ENCODE measurements at places on chromosomes 1 and 21.

DNA sequence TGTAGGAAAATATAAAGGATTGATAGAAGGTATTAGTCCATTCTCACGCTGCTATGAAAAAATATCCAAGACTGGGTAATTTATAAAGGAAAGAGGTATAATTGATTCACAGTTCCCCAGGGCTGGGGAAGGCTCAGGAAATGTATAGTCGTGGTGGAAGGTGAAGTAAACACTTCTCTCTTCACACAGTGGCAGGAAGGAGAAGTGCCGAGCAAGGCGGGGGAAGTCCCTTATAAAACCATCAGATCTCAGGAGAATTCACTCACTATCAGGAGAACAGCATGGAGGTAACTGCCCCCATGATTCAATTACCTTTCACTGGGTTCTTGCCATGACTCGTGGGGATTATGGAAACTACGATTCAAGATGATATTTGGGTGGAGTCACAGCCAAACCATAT, 1806.0 kb downstream of the MRPL39 start:
- DNase-seq, result no peak

DNA sequence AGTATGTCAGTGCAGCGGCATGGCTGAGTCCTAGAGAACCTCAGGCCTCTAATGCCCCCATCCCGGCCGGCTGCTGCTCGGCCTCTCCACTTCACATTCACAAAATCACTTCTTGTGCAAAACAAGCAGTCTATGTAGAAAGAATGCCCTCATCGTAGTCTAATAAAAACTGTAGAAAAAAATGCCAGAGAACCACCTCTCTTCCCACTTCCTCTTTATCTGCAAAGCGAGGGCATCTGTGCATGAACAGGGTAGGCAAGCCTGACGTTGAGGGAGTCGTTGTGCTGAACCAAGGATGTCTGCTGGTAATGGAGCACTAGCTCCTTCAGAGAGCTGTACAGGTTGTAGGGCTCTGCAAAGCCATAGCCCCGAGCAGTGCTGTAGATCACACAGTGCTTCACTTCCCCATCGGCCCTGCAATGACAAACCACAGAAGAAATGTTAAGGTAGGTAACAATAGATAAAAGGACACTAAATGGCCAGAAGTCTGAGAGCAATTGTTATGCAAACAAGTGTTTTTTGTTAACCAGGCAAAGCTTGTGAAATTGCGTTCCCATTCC, 88.9 kb downstream of the PIK3R3 start:
- DNase-seq, result no peak

GRCh38 chr1:84368441-84368840, 29.8 kb upstream of the DNASE2B start:
- DNase-seq, result no peak

GRCh38 chr21:36155603-36156338, 853 bp upstream of the DOP1B start:
- DNase-seq, result no peak

DNA sequence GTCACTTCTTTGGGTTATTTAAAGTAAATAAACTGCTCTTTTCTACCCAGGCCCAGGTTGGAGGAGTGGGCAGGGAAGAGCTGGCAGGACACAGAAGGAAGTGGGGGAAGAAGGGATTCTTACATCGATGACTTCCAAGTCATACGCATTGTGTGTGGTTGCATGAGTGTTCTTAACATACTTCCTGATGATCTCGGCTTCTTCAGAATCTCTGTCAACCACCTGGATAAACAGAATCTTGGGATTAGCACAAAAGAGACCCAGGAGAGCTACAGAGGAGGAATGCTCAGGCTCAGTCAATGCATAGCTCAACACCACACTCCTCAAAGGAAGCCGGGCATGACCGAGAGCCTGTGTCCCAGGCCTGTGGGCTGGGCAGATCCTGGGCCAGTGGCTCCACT, 42.1 kb downstream of the PARP1 start:
- no peak for DNase-seq

DNA sequence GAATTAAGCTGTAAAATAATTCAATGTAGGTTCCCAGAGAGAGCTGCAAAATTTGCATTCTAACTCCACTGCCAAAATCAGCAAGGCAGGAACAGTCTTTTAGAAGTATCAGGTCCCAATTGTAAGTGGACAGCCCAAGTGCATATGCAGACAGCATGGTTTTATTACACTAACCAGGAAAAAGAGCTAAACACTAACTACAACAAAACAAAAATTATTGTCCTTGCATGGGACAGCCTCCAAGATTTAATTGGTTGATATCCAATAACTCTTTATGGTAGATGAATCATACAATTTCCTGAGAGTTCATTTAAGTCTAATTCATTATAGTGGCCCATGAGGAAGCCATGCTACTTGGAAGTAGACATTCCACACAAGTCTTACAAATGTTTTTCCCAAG, 154.3 kb upstream of the ZNF648 start:
- DNase-seq, result no peak

DNA sequence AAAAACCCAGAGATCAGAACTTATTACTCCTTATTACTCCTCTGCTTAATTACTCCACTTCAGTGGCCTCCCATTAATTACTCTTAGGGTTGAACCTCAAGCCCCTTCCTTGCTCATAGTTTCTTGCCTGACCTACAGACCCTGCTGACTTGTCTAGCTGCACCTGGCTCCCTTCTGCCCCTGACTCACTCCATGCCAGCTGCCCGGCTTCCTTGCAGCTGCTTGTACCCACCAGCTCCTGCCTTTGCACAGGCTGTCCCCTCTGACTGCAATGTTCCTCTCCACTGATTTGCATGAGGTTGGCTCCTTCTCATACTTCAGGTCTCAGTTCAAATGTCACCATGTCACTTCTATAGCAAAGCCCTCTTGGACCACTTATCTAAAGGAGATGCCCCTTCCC, 1.9 kb upstream of the PTPRU start:
- no peak for DNase-seq

DNA sequence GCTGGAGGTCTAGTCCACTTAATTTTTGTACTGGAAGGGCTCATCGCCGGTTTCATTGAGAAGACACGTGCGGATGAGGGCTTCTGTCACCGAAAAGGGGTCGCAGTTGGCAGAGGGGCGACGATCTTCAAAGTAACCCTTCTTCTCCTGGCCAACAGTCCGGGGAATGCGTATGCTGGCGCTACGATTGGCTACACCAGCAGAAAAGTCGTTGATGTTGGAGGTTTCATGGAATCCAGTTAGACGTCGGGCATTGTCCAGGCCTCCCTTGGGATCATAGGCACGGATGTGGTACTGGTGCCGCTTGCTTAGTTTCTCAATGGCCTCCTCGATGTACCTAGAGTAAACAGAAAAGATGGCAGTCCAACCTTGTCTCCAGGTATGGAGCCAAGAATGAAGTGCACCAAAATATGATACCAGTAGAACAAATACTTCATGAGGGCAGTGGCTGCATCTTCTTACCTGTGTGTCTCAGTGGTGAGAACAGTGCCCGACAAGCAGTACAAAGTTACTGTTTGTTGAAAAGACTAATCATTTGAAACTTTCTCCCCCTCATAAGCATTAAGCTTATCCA, 7.1 kb downstream of the GLUL start:
- DNase-seq, result no peak

DNA sequence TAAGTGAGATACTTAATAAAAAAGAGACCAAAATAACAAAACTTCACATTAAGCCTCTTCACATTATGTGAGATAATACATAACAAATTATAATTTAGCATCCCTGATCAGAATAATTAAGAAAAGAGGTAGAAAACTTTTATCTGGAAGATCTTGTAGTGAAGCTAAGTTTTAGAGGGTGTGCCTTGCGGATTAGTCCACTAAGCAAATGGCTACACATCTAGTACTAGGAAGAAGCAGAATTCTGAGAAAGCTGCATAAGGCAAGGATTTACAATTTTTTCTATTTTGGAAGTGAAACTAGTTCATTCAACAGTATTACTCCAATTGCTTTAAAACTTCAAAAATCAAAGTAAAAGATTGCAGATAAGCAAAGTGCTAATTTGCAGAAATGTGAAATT, 3.5 kb downstream of the YOD1 start:
- no peak for DNase-seq

DNA sequence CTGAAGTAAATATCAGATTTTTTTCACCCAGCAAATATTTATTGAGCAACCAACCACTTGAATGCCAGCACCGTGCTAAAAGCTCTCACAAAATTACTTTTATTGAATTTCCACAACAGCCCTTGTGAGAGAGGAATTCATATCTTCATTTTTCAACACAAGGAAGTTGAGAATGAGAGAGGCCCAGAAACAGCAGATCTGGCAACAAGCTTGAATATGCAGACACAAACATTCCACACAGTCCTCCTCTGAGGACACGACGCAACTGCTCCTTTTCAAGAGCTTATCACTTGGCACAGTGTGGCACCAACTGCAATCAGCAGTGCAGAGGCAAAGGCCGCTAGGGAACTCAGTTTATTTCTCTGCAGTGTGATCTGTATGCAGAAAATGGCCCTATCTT, 32.2 kb upstream of the IFNAR2 start:
- DNase-seq, result no peak

- DNase-seq, result no peak
These were observed 20.0 kb upstream of the CLIC6 start for GRCh38 chr21:34648739-34649297.

DNA sequence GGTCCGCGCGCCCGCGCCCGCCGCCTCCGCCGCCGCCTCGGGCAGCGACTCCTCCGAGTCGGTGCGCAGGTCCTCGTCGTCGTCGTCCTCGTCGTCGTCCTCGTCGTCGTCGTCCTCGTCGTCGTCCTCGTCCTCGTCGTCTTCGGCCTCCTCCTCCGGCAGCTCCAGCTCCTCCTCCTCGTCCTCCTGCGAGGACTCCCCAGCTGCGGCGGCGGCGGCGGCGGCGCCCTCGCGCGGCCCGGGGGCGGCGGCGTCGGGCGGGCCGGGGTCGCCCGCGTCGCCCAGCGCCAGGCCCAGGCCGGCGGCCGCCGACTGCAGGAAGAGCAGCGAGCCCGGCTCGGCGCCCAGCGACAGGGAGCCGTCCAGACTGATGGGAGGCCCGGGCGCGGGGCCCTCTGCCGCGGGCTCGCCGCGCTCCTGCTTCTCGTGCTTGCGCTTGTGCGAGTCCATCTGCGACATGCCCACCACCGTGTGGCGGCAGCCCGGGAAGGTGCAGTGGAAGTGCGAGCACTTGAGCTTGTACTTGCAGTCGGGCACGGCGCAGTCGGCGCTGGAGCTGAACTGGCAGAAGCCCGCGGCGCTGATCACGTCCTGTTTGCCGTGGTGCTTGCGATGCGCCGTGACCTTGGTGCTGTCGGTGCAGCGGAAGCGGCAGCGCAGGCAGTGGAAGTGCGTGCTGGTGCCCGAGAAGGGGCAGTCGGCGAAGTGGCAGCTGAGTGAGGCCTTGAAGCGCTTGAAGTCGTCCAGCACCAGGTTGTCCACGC, 157.3 kb downstream of the CASZ1 start:
- DNase-seq, result no peak

- DNase-seq, result no peak
These were observed 1015.4 kb downstream of the AMY1C start for GRCh38 chr1:104765085-104765484.

DNA sequence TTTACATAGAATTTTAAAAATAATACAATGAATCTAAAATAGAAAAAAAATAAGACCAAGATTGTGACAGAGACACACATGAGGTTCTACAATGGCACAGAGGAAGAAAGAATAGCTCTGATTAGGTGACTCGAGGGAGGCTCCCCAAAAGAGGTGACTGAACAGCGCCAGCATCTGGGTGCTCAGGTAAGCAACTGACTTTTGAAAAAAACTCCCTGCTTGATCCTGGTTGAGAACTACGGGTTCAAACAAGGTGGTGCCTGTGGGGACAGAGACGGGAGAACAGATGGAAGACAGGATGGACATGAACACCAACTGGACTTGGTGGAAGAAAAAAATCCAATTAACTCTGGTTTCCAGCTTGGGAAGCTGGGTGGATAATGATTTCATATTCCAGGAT, 22.5 kb downstream of the BATF3 start:
- DNase-seq, result no peak

DNA sequence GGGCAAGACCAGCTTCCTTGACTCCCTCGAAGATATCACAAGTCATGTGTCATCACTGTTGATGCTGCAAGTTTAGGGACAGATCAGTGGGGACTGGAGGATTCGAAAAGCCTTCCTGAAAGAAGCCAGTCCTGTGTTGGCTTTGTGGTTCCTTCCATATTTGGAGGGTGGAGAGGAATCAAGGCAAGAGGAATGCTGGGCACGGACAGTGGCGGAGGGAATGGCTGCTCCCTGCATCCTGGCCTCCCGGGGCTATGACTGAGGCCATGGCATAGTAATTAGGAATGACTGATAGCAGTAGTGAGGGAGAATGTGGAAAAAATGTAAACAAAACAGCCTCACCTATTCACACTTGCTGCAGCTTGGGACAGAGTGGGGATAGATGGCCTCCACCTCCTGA, 36.4 kb downstream of the VANGL1 start:
- DNase-seq, result no peak

DNA sequence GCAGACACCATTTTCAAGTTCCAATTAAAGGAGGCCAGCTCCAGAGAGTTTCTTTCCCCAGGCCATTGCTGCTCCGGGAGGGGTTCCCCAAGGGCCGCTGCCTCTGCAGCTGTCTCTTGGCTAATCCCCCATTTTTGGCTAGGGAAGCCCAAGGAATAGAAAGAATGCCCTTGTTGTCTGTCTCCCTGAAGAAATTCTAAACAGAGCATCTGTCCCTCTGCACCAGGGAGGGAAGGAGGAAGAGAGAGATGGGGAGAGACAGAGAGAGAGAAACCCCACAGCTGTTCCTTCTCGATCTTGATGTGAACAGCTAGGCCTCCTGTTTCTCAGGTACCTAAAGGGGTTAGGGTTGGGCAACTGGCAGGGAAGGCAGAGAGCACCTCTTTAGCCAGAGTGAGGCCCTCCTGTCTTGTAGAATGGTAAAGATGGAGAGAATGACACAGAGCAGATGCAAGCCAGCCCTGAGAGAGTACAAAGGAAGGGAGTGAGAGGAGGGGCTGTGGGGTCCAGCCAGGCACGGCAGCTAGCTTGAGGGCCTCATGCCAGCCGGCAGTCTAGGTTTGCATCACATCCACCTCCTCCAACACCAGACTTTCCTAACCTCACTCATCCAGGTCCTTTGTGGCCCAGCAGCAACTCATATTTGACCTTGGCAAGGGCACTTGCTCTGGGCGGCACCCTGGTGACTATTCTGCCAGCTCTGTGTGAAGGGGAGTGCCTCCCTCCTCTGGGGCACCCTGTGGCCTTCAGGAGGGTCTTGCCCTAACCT, 13.1 kb downstream of the OPTC start:
- DNase-seq, result no peak

- no peak for DNase-seq
These were observed 448.8 kb upstream of the VAMP3 start for GRCh38 chr1:7322283-7322785.

GRCh38 chr1:24930260-24931145, at the start of gene RUNX3:
RUNX3 (minus strand) TSS chr1:24930276; CDS start chr1:24929868, 408 bp downstream.
- peak; percentile 87 for DNase-seq

DNA sequence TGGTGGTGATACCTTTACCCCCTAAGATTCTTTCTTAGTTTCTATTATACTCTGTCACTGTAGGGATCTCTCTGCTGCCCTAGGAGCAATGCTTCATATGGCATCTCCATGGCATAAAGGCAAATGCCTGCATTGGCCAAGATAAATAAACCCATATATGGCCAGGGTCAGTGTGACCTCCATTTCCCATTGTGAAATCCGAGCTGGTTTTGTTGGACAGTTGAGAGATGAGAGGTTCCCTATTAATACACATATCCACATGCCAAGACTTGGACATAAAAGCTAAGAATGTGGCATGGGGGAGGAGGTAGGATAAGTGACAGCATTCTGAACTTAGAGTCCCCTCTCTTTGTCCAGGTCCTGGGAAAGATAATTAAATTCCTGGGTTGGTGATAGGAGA, 1.4 kb downstream of the TPM3 start:
- no peak for DNase-seq

Measured in activated T-cell treated with anti-CD3 and anti-CD28 coated beads for 24 hours (primary cell).